ENCODE measurements at places on chromosomes 1 and 21. TPM values are rescaled to one million over a fixed set of nuclear protein-coding genes. Genes with fewer than 3 reads are reported as not detected.

DNA sequence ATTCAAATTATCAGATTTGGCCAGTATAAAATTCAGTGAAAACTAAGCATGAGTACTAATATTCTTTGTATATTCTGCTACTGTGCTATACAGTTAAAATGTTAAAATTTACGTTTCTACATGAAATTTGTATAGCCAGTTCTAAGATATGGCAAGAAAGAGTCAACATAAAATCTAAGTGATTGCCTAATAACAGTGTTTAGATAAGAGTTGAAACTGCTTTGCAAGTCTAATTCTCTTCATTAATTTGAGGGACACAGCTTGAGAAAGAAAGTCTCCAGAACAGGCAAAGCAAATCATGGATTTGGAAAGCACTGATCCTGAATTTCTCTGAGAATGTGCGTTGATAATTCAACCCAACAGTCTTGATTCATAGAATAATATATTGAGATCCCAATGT lies 630.9 kb upstream of the USP24 start:
- H3K4me1 ChIP-seq, result no peaks in the 10 kb centered on the region
- H3K27me3 ChIP-seq, result peaks cover 5% of the 10 kb centered on the region
- no peak overlapping the region for H3K4me3 ChIP-seq
- DNase-seq, result no peak
- no peak overlapping the region for H3K27ac ChIP-seq
- no peaks in the 10 kb centered on the region for H3K36me3 ChIP-seq

DNA sequence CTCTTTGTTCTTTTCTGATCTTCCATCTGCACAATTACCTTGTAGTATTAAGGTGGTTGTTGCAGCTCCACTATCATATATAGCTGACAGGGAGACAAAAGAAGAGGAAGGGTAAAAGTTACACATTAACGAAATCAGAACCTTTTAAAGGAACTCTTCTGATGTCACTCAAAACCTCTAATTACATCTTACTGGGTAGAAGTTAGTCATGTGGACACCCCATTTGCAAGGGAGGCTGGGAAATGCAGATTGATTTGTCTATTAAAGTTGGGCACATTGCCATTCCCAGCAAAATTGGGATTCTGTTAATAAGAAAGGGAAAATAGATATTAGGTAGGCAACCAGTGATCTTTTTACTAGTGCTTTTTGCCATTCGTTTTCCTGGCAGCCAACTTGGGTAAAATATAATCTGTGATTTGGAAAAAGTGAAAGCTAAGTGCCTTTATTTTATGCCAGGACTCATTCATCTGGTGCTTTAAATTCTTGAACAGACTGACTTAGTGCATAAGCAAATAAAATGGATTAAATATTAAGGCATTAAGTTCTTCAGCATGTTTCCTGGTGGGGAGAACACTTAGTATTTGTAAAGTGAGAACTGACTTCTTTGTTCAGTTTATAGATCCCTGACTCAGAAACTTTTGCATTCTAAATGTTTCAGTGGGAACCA lies 71.3 kb downstream of the DNM3 start:
- no peak overlapping the region for H3K4me3 ChIP-seq
- no peaks in the 10 kb centered on the region for H3K36me3 ChIP-seq
- peaks cover 2% of the 10 kb centered on the region for H3K27me3 ChIP-seq
- H3K27ac ChIP-seq, result no peak overlapping the region

CRNN gene
- total RNA-seq, result not detected

TLR5 gene
- total RNA-seq, result 0.11 TPM

DNA sequence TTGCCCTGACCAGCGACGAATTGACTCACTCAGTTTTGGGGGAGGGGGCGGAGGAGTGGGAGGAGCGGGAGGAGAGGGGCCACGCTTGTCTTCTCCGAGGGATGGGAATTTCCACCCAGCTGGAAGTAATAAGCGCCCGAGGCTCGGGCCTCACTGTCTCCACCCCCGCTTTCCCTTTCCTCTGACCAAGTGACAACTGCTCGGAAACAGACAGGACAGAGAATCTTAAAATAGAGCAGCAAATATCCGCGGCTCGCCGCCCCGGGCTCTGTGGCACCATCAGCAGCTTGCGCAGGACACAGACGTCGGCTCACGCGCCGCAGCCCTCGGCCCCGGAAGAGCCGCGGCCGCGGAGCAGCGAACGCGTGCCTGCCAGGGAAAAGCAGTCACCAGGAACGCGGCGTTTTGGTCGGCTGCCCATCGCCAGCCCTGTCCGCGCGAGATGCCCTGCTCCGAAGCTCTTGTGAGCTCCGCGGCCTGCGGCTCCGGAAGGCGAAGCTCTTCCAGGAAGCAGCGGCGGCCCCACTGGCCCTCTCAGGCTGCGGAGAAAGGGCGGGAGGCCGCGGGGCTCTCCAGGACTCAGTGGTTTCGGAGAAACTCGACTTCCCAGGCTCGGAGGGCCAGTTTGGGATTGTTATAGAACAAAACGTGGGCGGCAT lies 10.7 kb upstream of the RGS16 start:
- peak; percentile 84 for DNase-seq
- peak overlapping the region; percentile 77 for H3K4me3 ChIP-seq
- H3K4me1 ChIP-seq, result peaks cover 57% of the 10 kb centered on the region

- no peaks in the 10 kb centered on the region for H3K4me1 ChIP-seq
- no peak overlapping the region for H3K27ac ChIP-seq
- H3K27me3 ChIP-seq, result peaks cover 2% of the 10 kb centered on the region
- H3K36me3 ChIP-seq, result no peaks in the 10 kb centered on the region
These were observed 14.8 kb upstream of the ZNF669 start for GRCh38 chr1:247118946-247119446.

GRCh38 chr1:90046635-90047034 lies 51.7 kb downstream of the ZNF326 start:
- no peak for DNase-seq
- H3K4me3 ChIP-seq, result no peak overlapping the region
- no peak overlapping the region for H3K27ac ChIP-seq
- H3K36me3 ChIP-seq, result no peaks in the 10 kb centered on the region

- no peaks in the 10 kb centered on the region for H3K36me3 ChIP-seq
- H3K27ac ChIP-seq, result no peak overlapping the region
- no peaks in the 10 kb centered on the region for H3K27me3 ChIP-seq
- DNase-seq, result no peak
These were observed 83.6 kb upstream of the VAV3 start for GRCh38 chr1:108048301-108049177.

C1orf87 gene
- total RNA-seq, result not detected

PBX1 gene
- total RNA-seq, result not detected

UBAP2L gene
- 183 TPM for total RNA-seq

- no peaks in the 10 kb centered on the region for H3K4me1 ChIP-seq
- H3K4me3 ChIP-seq, result no peak overlapping the region
- H3K36me3 ChIP-seq, result no peaks in the 10 kb centered on the region
- DNase-seq, result peak; percentile 29
- no peak overlapping the region for H3K27ac ChIP-seq
These were observed 11.4 kb upstream of the MRPS6 start for GRCh38 chr21:34061983-34062382.

DNA sequence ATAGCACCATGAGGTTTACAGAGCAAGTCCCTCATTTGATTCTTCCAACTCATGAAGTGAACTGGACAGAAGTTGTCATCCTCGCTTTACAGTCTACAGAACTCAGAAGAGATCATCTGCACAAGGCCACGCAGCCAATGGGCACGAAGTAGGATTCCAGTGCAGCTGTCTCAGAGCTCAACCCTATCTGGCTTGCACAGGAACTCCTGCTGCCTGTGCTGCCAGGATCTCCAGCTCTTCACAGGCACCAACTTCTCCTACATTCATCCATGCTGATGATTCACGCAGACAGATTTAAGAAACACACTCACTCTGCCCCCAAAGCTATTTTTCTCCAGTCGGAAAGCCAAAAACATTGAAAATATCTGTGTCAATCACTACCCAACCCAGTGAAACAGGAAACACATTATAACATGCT lies 157.0 kb downstream of the RERE start:
- peaks cover 8% of the 10 kb centered on the region for H3K36me3 ChIP-seq
- peaks cover 3% of the 10 kb centered on the region for H3K4me1 ChIP-seq
- DNase-seq, result no peak
- no peaks in the 10 kb centered on the region for H3K27me3 ChIP-seq

DNA sequence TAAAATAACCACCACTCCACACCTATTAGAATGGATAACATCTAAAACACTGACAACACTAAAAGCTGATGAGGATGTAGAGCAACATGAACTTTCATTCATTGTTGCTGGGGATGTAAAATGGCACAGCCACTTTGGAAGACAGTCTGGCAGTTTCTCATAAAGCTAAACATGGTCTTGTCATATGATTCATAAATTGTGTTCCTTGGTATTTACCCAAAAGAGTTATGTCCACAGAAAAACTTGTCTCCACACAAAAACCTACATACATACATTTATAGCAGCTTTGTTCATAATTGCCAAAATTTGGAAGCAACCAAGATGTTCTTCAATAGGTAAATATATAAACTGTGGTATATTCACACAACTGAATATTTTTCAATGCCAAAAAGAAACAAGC lies 16.0 kb upstream of the XCL1 start:
- peaks cover 38% of the 10 kb centered on the region for H3K4me1 ChIP-seq
- H3K4me3 ChIP-seq, result no peak overlapping the region
- no peaks in the 10 kb centered on the region for H3K27me3 ChIP-seq

- H3K36me3 ChIP-seq, result no peaks in the 10 kb centered on the region
- no peak overlapping the region for H3K27ac ChIP-seq
- no peaks in the 10 kb centered on the region for H3K27me3 ChIP-seq
- H3K4me1 ChIP-seq, result no peaks in the 10 kb centered on the region
These were observed 36.0 kb downstream of the KAZN start for GRCh38 chr1:14634486-14634885.

DNA sequence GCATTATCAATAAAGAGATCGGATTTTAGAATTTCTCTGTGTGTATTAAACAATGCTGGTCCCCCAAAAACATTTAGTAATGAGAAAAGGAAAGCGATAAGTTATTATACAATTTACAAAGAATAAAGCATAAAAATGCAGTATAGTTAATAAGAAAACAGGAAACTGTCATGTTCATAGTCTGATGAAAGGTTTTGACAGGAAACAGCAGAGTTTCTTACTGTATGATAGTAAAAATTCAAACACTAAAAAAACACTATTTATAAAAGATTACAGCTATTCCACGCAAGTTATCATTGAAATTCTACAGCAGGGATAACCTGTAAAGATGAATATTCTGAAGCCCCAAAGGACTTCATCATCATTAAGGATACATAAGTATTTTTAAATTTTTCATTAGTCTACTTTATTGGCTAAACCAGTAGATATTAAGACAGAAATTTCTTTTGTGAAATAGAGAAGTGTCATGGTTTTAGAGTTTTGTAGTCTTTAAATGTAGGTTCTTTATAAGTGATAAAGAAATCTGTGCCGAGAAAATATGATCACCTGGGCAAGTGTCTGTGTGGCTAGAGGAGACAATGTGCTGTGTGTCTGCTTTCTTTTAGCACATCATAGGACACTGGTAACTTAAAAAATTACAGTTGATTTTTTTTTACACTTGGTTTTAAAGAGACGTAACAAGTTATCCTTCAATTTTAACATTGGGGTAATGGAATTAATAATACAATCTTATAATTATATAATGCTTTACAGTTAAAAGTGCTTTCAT lies 49.7 kb upstream of the GFI1 start:
- no peak for DNase-seq
- H3K27ac ChIP-seq, result peak overlapping the region; percentile 89
- peak overlapping the region; percentile 64 for H3K4me3 ChIP-seq
- peaks cover 65% of the 10 kb centered on the region for H3K36me3 ChIP-seq

SLAMF6 gene
- total RNA-seq, result 42.8 TPM

DNA sequence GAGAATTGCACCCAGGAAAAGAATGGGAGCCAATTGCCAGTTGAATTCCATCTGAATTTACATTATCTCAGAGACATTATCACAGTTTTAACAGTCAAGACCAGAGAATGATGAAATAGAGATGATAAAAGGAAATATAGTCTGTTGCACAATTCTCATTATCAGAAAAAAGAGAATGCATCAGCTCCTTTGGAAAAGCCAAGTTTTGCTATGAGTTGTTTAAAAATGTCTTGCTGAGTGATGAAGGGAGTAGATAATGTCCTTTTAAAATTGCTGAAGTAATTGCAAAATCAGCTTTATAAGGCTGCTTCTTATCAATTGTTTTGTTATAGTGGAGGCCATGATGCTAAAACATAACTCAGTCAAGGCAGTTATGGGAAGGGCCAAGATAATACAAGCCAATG lies 37.9 kb upstream of the EEIG2 start:
- no peak for DNase-seq
- peaks cover 15% of the 10 kb centered on the region for H3K27me3 ChIP-seq
- H3K4me3 ChIP-seq, result no peak overlapping the region
- H3K4me1 ChIP-seq, result no peaks in the 10 kb centered on the region
- no peak overlapping the region for H3K27ac ChIP-seq

- DNase-seq, result peak; percentile 60
- H3K4me3 ChIP-seq, result no peak overlapping the region
- H3K27me3 ChIP-seq, result peaks cover 43% of the 10 kb centered on the region
- H3K27ac ChIP-seq, result no peak overlapping the region
- H3K36me3 ChIP-seq, result no peaks in the 10 kb centered on the region
These were observed 8.2 kb downstream of the HAPLN2 start for GRCh38 chr1:156627313-156627880.

DNA sequence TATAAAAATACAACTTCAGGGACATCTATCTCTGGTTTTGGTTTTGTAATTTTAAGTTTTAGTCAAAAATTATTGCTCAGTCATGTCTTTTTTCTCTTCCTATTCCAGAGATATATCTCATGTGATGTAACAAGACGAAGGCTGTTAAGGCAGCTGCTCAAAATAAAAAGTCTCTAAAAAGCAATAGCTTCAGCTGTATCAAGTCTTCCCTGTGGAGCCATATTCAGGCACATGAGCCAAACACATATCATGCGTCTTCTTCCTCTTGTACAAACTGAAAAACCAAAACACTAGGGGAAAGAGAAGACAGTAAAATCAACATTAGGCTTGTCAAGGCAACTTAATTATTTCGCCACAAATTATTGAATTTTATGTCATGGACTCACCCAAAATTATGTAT lies 240.7 kb downstream of the NRIP1 start:
- H3K27me3 ChIP-seq, result no peaks in the 10 kb centered on the region
- no peaks in the 10 kb centered on the region for H3K36me3 ChIP-seq
- no peak overlapping the region for H3K4me3 ChIP-seq
- H3K27ac ChIP-seq, result no peak overlapping the region
- peaks cover 14% of the 10 kb centered on the region for H3K4me1 ChIP-seq

DNA sequence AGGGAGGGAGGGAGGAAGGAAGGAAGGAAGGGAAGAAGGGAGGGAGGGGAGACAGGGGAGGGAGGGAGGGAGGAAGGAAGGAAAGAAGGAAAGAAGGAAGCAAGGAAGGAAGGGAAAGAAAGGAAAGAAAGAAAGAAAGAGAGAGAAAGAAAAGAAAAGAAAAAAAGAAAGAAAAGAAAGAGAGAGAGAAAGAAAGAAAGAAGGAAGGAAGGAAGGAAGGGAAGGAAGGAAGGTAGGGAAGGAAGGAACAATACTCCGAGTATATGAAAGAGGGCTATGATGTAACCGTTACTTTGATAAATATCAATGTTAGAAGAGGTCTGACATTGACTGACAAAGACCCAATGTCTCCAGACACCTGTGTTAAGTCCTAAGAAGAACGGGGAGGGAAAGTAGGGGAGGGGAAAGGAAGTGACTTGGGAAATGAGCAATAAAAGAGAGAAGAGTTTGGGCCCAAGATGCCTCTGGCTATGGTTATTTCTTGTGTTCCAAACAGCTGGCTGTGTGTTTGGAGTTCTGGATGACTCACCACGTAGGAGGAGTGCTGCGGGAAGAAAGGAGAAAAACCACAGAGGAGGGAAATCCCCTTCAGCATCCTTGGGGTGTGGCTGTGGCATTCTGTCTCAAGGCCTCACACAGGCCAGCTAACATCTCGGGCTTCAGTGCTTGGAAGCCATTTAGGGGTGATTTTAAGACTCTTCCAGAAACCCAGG lies 37.0 kb upstream of the RXRG start:
- DNase-seq, result peak; percentile 21
- no peak overlapping the region for H3K4me3 ChIP-seq
- peaks cover 14% of the 10 kb centered on the region for H3K27me3 ChIP-seq
- H3K4me1 ChIP-seq, result peaks cover 15% of the 10 kb centered on the region

Measured in activated CD8-positive, alpha-beta T cell treated with anti-CD3 and anti-CD28 coated beads for 36 hours (primary cell).